ENCODE measurements at places on chromosomes 1 and 21. TPM values are rescaled to one million over a fixed set of nuclear protein-coding genes. Genes with fewer than 3 reads are reported as not detected.
A peak's percentile ranks its signal among the peaks of the same experiment; 100 is the strongest.

The TDRD5 gene
- total RNA-seq, result 0.66 TPM

DNA sequence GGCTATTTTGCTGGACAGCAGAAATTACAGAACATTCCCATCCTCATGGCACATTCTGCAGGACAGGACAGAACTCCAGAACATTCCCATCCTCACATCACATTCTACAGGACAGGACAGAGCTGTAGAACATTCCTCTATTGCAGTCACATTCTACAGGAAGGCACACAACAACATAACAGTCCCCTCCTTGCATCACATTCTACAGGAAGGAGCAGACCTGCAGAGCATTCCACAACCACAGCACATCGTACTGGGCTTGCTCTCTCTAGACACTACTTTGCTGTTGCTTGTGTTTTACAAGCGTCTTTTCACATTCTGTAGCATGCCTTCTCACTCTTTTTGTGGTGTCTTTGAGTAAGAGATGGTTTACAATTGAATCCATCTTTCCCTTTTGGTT is 26.8 kb upstream of the ABCB10 start:
- H3K36me3 ChIP-seq, result no peaks in the 10 kb centered on the region
- no peaks in the 10 kb centered on the region for H3K4me1 ChIP-seq
- no peak overlapping the region for H3K27ac ChIP-seq
- H3K27me3 ChIP-seq, result no peaks in the 10 kb centered on the region
- no peak for DNase-seq

GRCh38 chr1:226128487-226129075 is 58.0 kb downstream of the ACBD3 start:
- no peaks in the 10 kb centered on the region for H3K36me3 ChIP-seq
- DNase-seq, result no peak
- H3K4me1 ChIP-seq, result peaks cover 47% of the 10 kb centered on the region
- H3K27ac ChIP-seq, result 0 out of 2 replicates have a peak overlapping the region, but pooled peaks have one; percentile 8

DNA sequence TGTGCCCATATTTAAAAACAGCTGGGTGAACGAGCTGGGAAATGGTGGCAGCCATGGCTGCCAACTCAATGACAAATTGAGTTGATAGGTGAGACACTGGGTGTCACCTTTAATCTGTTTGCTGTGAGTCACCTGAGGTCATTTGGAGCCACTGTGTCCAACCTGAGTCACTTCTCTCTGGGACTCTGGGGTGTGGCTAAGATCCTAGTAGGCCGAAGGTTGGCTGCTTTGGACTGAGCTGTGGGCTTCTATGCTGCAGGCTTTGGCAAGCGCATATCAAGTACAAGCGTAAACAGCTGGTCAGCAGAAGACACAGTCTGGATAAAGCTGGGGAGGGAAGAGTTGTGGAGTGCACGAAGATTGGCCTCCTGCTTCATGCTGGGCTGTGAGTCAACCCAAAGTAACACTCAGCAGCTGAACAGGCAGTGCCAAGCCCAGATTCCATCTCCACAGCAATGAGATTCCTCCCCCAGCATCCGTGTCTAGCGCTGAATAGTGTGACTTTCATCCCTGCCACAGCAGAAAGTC is 24.0 kb downstream of the TEX35 start:
- H3K4me3 ChIP-seq, result no peak overlapping the region
- no peak overlapping the region for H3K27ac ChIP-seq
- H3K27me3 ChIP-seq, result no peaks in the 10 kb centered on the region
- no peaks in the 10 kb centered on the region for H3K36me3 ChIP-seq
- H3K4me1 ChIP-seq, result 0 out of 2 replicates have a peak, but pooled peaks cover 2% of the 10 kb centered on the region

The APCS gene
- total RNA-seq, result 0.64 TPM

- no peak overlapping the region for H3K4me3 ChIP-seq
- DNase-seq, result no peak
- peaks cover 20% of the 10 kb centered on the region for H3K4me1 ChIP-seq
- H3K36me3 ChIP-seq, result peaks cover 9% of the 10 kb centered on the region
These were observed 158.9 kb upstream of the PROX1 start for GRCh38 chr1:213828867-213829266.

DNA sequence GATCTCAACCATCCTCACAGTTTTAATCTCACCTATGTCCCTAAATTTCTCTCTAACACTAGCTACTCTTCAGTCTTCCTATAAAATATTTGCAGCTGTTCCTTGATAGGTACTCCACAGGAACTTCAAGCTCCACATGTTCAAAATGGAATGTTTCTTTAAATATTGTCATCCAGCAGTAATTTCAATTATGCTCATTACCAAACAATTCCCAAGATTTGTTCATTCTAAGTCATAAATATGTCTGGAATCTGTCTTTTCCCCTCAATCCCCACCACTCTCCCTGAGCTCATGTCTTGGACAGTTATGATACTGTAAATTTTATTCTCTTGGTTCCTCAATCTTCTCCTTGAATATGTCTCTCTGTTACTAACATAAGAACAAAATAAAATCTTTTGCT is 214.4 kb downstream of the NRIP1 start:
- H3K4me1 ChIP-seq, result peaks cover 11% of the 10 kb centered on the region
- no peaks in the 10 kb centered on the region for H3K27me3 ChIP-seq
- DNase-seq, result no peak
- no peak overlapping the region for H3K4me3 ChIP-seq

DNA sequence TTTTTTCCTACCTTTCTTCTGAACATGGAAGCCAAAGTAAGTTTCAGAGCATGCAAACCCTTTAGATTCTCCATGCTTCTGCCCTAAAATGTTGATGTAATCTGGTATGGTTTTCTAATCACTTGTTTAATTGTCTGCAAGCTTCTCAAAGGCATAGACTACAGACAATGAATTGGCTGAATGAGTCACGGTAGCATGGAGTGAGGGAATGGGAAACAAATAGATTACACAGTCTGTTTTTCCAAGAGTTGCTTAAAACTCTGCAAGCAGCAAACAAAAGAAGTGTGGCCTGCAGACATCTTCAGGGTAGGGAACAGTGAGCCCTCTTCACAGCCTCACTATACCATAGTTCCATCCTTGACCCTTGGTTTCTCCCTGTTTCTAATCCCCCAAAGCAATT is 326.0 kb downstream of the BARHL2 start:
- no peaks in the 10 kb centered on the region for H3K36me3 ChIP-seq
- H3K27ac ChIP-seq, result no peak overlapping the region
- no peaks in the 10 kb centered on the region for H3K27me3 ChIP-seq
- no peaks in the 10 kb centered on the region for H3K4me1 ChIP-seq
- H3K4me3 ChIP-seq, result no peak overlapping the region

GRCh38 chr1:9596415-9597123 is 7.9 kb downstream of the TMEM201 start:
- no peak for DNase-seq
- no peak overlapping the region for H3K27ac ChIP-seq
- no peak overlapping the region for H3K4me3 ChIP-seq
- H3K4me1 ChIP-seq, result peaks cover 22% of the 10 kb centered on the region
- peaks cover 7% of the 10 kb centered on the region for H3K36me3 ChIP-seq
- H3K27me3 ChIP-seq, result no peaks in the 10 kb centered on the region

The SPATA21 gene
- 0.07 TPM for total RNA-seq

- H3K4me1 ChIP-seq, result peaks cover 8% of the 10 kb centered on the region
- DNase-seq, result no peak
These were observed 90.1 kb downstream of the ZSWIM5 start for GRCh38 chr1:45116340-45116739.

DNA sequence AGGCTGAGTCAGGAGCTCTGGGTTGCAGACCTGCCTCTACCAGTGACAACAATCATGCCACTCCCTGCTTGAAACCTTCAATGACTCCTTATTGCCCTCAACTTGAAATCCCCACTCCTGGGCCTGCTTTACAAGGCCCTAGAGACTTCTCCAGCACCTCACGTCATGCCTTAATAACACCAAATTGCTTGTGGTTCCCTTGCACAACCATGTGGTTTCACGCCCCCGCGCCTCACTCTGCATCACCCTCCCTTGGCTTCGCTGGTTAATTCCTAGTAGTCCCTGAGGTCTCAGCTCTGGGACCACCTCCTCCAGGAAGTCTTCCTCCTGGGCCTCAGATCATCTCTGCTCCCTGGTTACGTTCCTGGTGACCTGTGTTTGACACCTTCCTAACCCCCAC is 33.0 kb downstream of the EPHA2 start:
- DNase-seq, result no peak
- peaks cover 24% of the 10 kb centered on the region for H3K36me3 ChIP-seq
- no peak overlapping the region for H3K4me3 ChIP-seq
- no peaks in the 10 kb centered on the region for H3K27me3 ChIP-seq
- peak overlapping the region; percentile 87 for H3K27ac ChIP-seq
